ENCODE measurements at places on chromosomes 6 and 20. TPM values are rescaled to one million over a fixed set of nuclear protein-coding genes. Genes with fewer than 3 reads are reported as not detected.
A peak's percentile ranks its signal among the peaks of the same experiment; 100 is the strongest.

HSPA1A gene
- total RNA-seq = 107 TPM

PPP1R3G gene
- 1.5 TPM for total RNA-seq

SIM1 gene
- total RNA-seq = 1.6 TPM

ZNF318 gene
- total RNA-seq = 10.7 TPM

FGD2 gene
- total RNA-seq = not detected

ADAM33 gene
- total RNA-seq = 53.1 TPM

PRR3 gene
- 5.2 TPM for total RNA-seq

- DNase-seq = no peak
Observed at GRCh38 chr20:21180248-21180647, 54.4 kb downstream of the KIZ start.

- DNase-seq = peak; percentile 37
Observed at GRCh38 chr20:50515471-50516106, 5.4 kb downstream of the PTPN1 start.

GRCh38 chr6:167745670-167746389, 80.9 kb upstream of the AFDN start:
- DNase-seq = no peak
